ENCODE measurements at places on chromosomes 2 and 18.

- no peak for DNase-seq
Measured at GRCh38 chr2:52608030-52608429, 1159.6 kb upstream of the CHAC2 start.

DNA sequence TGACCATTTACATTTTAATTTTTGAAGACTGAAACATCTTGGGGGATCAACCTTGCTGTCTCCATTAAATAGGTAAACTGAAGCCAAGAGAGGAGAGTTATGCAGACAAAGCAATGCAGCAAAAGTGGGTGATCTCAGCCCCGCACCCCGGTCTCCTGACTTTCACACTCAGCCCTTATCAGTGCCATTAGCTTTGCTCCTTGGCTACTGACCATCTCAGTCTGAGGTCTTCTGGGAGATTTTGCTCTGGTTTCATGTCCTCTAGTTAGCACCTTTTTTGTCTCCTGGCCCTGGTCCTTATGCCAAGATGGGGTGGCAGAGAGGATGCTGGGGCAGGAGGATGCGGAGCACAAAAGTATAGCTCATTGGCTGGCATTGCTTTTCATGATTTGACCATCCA is 61.4 kb downstream of the SETBP1 start:
- no peak for DNase-seq

GRCh38 chr2:8053216-8053615 is 628.6 kb upstream of the ID2 start:
- DNase-seq = peak; percentile 19

- peak; percentile 31 for DNase-seq
Measured at GRCh38 chr2:27291865-27292264, 9.6 kb downstream of the TRIM54 start.

DNA sequence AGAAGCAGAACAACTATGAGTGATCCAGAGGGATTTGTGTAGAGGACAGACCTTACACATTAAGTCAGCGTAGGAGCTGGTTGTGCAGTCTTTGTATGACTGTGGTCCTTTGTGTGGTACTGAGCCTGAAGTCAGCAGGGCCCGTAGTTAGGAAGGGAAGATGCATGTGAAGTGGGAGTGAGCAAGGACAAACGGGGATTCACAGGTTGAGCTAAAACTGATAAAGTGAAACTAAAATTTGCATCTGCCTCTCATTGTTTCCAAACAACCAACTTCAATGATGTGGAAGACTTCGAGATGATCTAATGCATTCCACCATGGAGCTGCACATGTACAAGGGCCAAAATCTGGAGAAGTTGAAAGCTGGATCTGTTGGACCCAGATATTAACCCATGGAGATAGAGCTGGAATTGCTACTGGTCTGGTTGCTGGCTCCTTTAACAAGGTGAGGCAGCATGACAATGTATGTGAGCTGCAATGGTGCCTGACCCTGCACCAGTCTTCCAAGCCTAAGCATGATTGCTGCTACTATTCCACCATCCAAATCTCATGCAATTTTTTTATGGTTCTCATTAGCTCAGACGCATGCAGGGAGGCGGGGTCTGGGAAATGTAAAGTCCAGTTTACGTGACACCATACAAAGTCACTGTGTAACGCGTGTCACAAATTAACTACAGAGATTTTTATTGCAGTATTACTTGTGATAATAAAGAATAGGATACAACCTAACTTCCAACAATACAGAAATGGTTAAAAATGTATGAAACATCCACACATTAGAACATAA is 12.1 kb upstream of the CYBRD1 start:
- no peak for DNase-seq

DNA sequence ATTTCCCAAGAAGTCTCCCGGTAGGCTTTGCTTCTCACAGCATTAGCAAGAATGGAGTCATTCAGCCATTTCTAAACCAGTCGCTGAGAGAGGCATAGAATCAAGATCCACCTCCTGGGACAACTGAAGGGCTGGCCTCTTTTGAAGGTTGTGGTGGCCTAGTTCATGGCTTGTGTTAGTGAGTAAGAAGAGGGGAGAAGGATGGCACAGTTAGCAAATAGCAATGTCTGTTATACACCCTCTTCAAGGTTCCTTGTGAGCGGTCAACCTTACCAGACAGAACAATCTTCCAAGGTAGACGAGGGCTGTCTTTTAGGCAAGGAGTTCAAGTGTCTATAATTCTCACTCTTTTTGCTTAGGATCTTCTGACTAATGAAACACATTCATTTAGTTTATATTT is 35.4 kb upstream of the DNAH7 start:
- no peak for DNase-seq

- DNase-seq = no peak
Measured at GRCh38 chr2:45170191-45171135, 161.2 kb upstream of the SIX2 start.

DNA sequence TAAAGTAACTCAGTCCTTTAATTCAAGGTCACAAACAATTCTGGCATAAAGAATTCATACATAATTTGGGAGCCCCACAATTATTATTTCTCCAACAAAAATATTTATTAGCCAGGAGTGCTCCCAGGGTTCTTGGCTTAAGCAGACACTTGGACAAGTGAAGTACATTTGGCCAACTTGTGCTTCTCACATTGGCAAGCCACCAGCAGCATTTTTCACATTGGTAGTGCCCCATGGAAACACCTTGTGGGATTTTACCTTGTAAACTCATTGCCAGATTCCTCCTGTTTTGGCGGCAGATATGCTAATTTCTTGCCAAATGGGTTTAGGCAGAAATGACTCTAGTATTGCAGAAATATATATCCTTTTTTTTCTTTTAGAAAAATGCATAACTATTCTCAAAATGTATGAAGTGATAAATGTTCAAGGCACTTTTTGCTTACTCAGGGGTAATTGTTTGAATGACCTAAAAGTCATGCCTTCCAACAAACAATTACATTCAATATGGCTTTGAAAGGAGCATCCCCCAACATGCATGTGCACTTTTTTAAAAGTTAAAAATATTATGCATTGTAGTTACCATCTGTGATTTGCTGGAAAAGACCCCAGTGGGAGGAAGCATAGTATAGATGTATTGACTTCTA is 113.5 kb downstream of the CSRNP3 start:
- no peak for DNase-seq

GRCh38 chr2:119707117-119708087 is 28.4 kb downstream of the TMEM177 start:
- DNase-seq = no peak
